Activated CD8-positive, alpha-beta memory T cell treated with anti-CD3 and anti-CD28 coated beads for 48 hours (primary cell): ENCODE measurements at places on chromosomes 11 and 22.
A peak's percentile ranks its signal among the peaks of the same experiment; 100 is the strongest.

DNA sequence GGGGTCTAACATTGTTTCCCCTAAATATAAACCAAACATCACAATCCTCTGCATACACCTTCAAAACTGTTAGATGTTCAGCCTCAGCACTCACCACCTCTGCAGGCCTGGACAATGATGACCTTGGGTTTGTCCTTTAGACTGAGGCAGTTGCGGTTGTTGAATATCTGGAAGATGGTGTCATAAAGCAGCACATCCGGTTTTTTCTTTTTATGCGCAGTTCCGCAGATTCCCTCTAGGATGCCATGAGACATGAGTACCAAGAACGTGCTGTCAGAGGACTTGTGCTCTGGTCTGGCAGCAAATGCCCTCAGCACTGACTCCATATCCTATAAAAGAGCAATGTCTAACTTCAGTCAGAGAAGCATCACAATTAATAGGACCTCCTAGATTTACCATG, 22.8 kb downstream of the CASP5 start:
- no peak for DNase-seq

- no peak for DNase-seq
Observed at GRCh38 chr22:46378426-46379065, 43.0 kb downstream of the TRMU start.

- no peak for DNase-seq
Observed at GRCh38 chr22:47193606-47194329, 431.3 kb downstream of the TBC1D22A start.

DNA sequence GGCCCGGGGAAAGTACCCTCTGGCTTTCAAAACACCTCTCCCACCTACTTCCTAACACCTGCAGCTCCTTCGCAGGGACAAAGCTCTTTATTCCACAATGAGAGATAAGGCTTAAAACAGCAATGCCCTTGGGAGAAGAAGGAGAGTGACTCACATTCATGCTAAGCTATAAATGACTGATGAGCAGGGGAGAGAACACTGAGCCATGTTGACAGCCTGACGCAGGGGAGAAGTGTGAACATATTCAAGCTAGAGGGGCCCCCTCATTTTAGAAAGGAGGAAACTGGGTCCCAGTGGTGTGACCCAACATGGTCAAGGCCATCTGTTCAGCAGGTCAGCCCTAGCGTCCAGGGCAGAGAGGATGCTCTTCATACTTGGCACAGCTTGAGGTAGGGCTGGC, 171.8 kb downstream of the DSCAML1 start:
- no peak for DNase-seq

GRCh38 chr11:130070109-130070845, 583 bp downstream of the APLP2 start:
- DNase-seq = peak; percentile 20

GRCh38 chr11:10395166-10395897, 59.7 kb upstream of the AMPD3 start:
- DNase-seq = no peak

GRCh38 chr11:77075425-77075905, 8.7 kb downstream of the CAPN5 start:
- DNase-seq = no peak

GRCh38 chr11:86514453-86514852, 139.8 kb downstream of the CCDC81 start:
- no peak for DNase-seq

DNA sequence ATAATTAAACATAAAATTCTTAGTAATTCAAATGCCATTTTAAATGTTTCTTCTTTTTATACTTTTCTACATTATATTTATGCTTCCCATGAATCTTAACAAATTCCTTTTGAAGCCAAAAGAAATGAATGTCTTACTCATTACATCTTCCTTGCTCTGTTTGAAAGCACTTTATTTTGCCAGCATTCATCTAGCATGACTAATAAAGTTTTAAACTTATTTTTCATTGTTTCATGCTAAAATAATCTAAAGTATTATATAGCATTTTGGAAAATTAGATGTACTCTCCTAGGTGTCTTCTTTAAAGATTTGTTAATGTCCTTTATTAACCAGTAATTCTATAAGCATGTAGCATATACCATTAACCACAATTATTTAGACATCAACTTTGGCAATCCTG, 9.7 kb upstream of the PIWIL4 start:
- DNase-seq = no peak

DNA sequence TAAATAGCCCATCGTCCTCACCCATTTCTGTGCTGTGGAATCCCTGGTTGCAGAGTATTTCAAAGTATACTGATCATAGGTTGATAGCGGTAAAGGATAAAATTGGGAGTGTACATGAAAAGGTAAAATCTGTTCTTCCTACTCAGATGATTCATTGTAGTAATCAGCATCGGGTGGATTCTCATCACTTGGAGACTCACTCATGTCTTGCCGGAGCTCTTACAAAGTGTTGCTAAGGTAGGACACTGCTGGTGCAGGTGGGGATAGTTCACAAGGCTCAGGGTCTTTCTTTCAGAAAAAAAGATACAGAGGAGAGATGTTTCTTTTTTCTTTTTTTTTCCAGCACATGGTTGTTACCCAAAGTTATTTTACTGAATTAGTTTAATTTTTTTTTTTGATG, 84.8 kb downstream of the MTNR1B start:
- no peak for DNase-seq

- no peak for DNase-seq
Observed at GRCh38 chr11:125941267-125941618, 4.6 kb upstream of the VSIG10L2 start.

DNA sequence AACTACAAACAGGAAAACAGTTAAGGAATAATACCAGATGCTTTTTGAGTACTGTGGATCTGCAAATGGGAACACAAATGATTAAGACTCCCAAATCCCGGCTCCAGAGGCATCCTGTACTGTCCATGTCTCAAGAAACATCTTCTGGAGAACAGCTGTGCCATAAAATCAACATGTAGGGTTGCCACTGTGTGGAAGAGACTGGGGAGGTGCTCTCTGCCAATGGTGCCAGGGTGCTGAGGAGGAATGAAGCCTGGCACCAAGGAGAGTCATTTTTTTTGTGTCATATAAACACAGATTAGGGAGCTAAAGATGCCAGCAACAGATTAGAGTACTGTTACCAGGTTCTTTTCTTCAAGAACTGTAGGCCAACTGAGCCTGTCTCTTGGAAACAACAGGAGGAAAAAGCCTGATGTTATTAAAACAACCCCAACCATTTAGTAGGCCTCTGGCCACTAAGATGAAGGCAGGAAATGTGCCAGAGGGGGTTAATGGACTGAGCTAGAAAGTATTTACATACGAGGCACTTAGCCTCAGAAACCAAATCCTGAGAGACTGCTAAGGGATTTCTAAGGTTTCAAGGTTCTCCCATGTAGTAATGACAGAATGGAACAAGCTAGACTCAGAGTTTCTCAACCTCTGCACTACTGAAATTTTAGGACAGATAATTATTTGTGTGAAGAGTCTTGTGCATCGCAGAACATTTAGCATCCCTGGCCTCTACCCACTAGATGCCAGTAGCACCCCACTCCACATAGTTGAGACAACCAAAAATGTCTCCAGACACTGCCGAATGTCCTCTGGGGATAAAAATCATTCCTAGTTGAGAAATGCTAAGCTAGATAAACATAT, 54.6 kb upstream of the CHRM4 start:
- no peak for DNase-seq

- no peak for DNase-seq
Observed at GRCh38 chr22:19811211-19811621, 43.5 kb downstream of the GNB1L start.

DNA sequence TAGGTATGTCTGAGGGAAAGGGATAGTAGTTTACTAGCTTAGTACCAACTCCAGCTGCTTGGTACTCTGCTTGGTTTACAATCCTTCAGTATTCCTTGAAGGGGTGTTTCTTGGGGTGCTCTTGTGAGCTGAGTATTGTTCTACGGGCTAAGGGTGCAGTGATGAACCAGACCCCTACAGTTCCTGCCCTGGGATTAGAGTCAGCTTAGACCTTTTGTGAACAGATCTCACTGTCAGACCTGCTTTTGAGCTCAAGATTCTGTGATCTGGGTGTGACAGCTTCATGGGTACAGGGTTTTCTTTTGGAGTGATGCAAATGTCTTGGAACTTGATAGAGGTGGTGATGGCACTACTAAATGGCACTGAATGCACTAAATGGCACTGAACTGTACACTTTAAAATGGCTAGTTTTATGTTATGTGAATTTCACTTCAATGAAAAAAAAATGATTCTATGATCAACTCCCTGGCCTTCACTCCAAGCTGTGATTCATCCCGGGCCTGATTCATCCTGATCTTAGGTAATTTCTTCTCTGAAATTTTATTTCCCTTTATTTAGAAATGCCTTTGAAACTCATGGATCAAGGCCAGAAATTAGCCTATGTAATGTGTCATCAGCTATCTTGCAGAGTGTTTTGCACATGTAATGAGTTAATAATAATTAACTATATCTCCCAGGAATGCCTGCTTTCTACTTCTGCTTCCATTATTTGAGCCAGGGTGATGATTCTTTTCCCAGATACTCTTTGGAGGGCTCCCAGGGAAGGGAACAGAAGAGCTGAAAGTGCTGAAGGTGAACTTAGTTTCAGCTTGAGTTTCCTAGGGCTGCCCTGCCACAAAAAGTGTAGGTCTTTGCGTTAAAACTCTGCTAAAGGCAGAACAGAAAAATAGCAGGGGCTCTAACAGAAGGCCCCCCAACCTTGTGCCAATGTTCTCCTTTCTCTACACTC, 87.9 kb downstream of the NCAM1 start:
- no peak for DNase-seq

DNA sequence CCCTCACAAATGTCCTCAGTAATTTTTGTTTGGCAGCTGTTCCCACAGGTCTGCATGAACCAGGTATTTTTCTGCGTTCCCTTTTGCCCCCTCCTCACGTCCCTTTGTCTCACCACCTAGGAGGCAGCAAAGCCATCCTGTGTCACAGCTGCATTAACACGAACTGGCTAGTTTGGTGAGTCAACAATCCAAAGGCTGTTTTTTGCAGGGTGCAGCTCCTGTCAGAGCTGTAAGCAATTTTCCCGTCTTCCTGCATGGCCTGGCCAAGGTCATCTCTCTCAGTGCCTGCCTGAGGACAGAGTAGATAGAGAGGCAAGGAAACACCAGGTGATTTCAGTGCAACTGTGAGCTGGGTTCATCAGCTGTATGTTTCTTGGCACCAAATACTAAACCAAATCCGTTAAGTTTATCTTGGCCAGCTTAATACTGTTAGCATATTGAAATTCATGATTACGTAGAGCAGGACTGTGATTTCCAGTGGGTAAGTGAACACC, 20.6 kb upstream of the VSIG10L2 start:
- no peak for DNase-seq

DNA sequence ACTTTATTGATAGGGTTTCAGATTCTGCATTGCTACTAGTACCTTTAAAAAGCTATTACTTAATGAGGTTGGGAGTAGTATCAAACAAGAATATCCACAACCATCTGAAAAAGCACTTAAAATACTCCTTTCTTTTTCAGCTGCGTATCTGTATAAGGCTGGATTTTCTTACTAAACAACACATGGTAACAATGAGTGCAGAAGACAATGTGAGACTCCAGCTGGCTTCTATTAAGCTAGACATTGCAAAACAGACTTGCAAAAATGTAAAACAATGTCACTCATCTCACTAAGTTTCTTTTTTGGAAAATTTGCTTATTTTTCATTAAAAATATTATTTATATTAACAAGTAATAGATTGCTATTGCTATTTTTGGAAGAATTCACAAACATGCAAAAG, 132.6 kb downstream of the WNT11 start:
- DNase-seq = no peak

GRCh38 chr11:65471447-65471891, 27.4 kb upstream of the MALAT1 start:
- DNase-seq = no peak

DNA sequence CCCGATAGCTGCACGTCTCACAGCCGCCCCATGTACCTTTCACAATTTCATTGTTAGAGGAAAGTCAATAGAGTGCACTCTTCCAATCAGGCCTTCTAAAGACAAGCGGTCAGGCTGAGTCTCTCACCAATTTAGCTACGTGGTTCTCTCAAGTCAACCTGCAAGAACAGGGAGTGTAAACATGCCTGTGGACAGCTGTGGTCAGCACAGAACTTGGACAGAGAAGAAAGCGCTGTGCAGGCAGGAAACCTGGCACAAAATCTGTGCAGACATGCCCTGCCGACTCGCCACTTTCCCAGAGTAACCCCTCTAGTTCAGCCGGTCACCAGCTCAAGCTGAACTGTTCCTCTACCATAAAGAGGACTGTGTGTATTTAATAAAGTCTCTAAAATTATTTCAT, 39.5 kb downstream of the CHKA start:
- no peak for DNase-seq
